ENCODE measurements at places on chromosomes 1 and 21.
A peak's percentile ranks its signal among the peaks of the same experiment; 100 is the strongest.

DNA sequence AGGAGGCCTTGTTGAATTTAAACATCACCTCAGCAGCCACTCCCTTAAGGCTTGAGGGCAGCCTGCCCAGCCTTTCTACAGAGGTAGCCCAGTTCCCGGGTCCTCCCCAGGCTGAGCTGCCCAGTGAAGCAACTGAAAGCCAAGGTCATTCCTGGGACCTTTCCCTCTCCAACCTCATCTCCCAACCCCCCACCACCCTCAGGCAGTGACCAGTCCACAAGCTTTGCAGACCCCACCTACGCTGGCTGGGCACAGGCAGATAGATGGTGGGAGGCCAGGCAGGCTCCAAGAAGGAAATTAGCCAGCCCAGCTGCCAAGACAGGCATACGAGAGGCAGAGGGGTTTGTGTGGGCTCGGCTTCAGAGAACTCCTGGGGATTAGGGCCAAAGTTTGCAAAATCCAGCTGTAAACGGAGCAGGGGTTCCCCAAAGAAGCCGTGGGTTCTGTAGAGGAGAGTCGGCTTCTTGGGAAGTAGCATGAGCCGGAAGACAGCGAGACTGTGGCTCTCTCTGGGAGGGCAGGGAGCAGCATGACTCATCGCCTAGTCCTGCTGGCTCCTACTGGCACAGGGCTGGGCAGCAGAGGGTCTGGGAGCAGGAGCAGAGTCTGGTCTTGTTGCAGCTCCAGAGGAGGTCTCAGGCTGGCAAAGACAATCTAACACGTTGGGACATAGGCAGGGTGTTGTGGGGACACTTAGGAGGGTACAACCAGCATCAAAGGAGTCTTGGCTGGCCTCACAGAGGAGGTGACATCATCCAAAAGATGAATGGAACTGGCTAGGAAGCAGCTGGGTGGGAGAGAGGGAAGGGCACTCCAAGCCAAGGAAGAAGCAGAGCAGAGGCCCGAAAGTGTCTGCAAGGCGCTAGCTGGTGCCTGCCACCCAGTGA lies 2.8 kb upstream of the ZC3H12A start:
- DNase-seq, result peak; percentile 72

- no peak for DNase-seq
These were observed 6.9 kb downstream of the MX2 start for GRCh38 chr21:41368735-41369104.

DNA sequence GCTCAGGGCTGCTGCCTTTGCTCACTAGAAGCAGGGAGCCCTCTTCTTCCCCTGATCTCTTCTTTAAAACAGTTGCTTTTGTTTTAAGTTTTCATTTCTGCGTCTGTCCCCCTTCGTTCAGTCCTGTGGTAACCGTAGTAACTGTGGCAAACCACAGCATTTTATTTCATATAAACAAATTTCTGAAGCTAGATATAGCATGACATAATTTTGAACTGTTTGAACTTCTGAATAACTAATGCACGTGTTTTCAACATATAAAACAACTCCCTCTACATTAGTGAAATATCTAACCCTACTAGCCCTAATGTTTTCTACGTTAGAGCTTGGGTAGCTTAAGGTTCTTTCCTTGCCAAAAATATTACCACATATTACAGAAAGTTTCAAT lies 104.6 kb downstream of the DISP1 start:
- no peak for DNase-seq

GRCh38 chr1:117607471-117607870 lies 1.6 kb downstream of the TENT5C start:
- DNase-seq, result no peak

DNA sequence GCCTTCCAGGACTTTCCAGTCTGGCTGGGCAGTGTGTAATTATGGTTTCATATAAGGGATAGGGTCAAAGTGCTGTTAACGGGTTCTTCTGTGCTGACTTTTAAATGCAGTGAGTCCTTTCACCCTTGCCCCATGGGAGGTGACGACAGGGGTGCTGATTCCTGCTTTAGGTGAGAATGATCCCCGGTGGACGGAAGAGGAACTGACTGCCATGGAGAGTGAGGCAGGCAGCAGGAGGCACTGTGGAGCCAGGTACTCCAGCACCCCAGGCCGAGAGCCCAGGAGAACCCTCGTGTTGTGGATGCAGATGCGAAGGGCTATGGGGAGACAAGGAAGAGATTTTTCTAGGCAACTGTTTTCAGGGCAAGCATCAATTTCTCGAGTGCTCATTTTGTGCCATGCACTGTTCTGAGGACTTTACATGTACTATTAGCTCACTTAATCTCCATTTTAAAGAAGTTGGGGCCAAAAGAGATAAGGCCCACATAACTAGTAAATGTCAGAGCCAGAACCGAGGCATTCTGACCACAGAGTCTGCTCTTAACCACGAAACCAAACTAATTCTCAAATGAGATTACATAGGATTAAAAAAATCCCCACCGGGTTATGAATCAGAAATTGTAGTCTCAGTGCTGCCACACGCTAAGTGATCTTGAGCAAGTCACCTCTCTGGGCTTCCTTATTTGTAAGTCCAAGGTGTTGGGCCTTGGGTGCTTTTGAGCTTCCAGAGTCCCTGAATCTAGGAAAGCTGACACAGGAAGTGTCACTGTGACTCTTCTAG lies 28.2 kb downstream of the STPG1 start:
- no peak for DNase-seq

- DNase-seq, result no peak
These were observed 37.8 kb upstream of the ETV3 start for GRCh38 chr1:157176016-157176415.

GRCh38 chr1:212466898-212467650 lies 34.4 kb downstream of the NENF start:
- no peak for DNase-seq

GRCh38 chr1:17509363-17509762 lies 30.1 kb upstream of the ARHGEF10L start:
- DNase-seq, result no peak

GRCh38 chr1:169860187-169860586 lies 33.5 kb downstream of the SCYL3 start:
- no peak for DNase-seq

DNA sequence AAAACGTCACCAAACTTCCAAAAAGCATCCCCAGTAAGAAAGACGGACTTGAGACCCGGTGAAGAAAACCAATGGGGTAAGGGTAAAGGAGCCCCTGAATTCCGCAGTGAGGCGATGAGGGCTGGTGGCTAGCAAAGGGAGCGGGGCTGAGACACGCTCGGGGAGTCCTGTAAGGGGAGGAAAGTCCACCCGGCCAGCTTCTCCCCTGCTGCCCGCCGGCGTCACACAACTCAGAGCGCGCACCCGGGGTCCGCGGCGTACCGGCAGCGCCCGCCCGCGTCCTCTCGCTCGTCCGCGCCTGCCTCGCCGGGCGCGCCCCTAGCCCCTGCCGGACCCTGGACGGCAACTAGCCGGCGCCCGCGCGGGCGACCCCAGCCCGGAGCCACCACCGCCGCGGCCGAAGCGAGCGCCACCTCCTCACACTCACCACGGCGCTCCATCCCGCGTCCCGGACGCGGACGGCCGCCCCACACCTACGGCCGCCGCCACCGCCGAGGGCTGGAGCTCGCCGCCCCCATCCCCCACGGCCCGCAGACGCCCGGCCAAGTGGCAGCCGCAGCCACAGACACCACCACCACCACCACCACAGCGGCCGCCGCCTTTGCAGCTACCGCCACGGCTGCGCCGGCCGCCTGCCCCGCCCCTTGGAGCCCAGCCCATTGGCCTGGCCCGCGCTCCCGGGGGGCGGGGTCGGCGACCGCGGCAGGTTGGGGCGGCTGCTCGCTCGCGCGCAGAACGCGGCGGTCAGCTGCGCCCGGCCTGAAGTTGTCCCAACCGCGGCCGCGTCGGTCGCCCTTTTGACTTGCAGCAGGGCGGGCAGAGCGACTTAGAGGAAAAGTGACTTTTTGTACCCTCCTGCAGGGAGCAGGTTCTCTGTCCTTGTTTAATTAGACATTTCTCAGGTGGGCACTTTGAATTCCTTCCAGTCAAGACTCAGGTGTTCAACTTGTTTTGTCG lies 10.0 kb upstream of the ARHGAP29 start:
- no peak for DNase-seq

DNA sequence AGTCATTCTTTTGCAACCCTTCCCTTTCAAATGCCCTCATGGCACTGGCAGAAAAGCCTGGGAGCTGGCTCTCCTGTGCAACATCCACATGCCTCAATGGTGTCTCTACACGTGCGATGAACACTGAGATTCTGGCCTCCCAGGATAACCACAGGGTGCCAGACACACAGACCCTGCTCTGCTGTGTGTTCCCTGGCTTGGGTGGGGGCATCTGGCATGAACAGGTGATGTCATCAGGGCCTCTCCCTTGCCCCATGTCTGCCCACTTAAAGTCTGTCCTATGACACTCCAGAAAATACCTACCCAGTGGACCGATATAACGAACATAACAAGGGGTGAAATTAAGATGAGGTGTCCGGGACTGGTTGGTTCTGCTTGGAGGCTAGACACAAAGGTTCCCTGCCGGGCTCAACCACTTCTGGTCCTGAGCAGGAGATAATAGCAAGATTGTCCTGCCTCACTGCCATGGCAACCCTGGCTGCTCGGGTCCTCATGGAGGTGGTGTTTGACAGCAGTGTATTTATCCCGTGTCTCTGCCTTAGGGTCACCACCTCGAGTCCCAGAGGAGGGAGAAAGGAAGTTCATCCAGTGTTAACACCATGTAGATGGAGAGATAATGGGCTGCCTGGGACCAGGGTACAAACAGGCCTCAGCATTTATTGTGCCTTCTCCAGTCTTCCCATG lies 19.3 kb downstream of the INSRR start:
- DNase-seq, result no peak

GRCh38 chr1:25569597-25570396 lies 26.4 kb downstream of the LDLRAP1 start:
- no peak for DNase-seq

DNA sequence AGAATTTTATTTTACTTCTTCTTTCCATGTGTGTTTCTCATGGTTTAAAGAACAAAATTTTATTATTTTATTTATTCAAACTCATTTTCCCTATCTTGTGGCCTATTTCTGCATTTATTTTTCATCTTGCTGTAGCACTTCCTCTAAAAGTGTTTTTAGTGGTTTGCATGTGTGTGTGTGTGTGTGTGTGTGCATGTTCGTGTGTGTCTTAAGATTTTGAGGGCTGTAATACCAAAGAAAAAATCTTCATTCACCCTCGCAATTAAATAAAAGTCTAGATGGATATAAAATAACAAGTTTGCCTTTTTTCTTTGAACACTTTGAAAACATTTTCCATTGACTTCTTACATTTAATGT lies 24.6 kb upstream of the FCRL3 start:
- DNase-seq, result no peak

DNA sequence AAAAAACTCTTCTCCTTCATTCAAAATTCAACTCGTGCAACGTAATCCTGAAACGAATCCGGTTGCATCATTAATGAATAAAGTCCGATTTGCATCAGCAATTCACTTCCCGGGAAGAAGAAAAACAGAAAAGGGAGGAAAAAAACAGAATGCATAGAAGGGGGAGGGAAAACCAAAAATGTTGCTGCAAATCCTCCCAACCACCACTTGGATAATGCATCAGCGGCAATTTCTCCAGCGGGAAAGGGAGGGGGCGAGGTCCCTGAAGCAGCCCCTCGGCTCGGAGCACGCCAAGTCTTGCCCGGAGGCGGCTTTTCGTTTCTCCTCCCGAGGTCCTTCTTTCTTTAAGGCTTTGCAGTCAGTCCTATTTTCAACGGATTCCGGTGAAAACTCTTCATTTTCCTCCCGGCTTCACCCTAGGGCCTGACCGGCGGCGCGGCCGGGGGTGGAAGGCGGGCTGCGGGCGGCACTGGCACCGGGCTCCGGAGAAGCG lies 723 bp downstream of the CDC42BPA start:
- DNase-seq, result no peak

- DNase-seq, result no peak
These were observed 61.9 kb upstream of the RABGAP1L start for GRCh38 chr1:174097426-174097825.

DNA sequence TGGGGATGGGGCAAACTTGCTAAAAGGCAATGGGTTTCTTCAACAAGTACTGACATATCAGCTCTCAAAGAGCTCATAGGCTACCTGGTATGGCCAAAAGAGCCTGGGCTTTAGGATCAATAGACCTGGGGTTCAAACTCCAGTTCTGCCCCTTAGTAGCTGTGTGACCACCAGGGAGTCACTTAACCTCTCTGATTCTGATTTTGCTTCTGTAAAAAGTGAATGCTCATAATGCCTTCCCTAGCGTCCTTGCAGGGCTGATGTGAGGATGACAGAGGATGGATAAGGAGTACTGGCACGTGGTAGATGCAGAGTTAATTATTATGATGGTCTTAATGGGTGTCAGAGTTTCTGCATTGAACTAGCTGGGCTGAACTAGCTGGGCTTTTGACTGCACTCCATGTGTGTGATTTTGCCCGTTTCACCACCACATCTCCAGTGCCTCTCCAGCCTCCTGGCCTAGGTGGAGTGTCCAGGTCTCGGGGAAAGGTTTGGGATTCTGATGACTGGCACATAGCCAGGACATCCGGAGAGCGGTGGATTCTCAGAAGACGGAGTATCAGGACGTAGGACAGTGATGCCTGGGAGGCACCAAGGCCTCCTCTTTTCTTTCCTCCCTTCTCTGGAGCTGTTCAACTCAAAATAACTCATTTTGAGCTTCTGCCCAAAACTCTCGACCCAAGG lies 15.2 kb downstream of the DISP3 start:
- no peak for DNase-seq

- DNase-seq, result no peak
These were observed 263.2 kb downstream of the TM2D1 start for GRCh38 chr1:61461406-61462384.

GRCh38 chr1:241208910-241209379 lies 148.1 kb downstream of the RGS7 start:
- no peak for DNase-seq

- DNase-seq, result no peak
These were observed 385.1 kb downstream of the LMX1A start for GRCh38 chr1:164971391-164971790.

DNA sequence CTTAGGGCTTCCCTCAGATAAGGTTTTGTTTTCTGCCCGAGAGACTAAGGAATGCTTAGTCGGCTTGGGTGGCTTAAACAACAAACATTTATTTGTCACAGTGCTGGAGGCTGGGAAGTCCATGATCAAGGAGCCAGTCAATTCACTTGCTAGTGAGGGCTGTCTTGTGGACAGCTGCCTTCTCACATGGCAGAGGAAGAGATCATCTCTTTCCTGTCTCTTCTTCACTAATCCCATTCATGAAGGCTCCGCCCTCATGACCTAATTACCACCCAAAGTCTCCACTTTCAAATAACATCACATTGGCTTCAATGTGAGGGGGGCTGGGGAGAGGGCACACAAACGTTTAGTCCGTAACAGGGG lies 50.5 kb upstream of the IL12RB2 start:
- DNase-seq, result no peak

DNA sequence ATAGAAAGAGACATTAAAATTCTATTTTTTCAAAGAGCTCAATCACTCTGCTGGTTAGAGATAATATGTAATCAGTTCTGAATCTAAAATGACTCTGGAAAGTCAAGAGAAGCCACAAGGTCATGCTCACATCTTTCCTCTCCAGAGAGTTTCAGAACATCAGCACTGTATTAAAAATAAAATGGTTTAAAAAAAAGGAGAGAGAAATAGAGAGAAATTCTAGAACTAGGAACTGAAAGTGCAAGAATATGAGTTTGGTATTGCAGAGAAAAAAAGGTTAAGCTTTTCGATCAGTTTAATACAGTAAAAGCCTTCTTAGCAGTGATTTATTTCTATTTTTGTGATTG lies 44.0 kb upstream of the DIPK1A start:
- no peak for DNase-seq

- DNase-seq, result no peak
These were observed 429.0 kb downstream of the PRDM2 start for GRCh38 chr1:14129009-14129408.
